ENCODE measurements at places on chromosomes 6 and 20.

GRCh38 chr6:71419217-71420094 lies 130.8 kb downstream of the OGFRL1 start:
- DNase-seq = no peak

DNA sequence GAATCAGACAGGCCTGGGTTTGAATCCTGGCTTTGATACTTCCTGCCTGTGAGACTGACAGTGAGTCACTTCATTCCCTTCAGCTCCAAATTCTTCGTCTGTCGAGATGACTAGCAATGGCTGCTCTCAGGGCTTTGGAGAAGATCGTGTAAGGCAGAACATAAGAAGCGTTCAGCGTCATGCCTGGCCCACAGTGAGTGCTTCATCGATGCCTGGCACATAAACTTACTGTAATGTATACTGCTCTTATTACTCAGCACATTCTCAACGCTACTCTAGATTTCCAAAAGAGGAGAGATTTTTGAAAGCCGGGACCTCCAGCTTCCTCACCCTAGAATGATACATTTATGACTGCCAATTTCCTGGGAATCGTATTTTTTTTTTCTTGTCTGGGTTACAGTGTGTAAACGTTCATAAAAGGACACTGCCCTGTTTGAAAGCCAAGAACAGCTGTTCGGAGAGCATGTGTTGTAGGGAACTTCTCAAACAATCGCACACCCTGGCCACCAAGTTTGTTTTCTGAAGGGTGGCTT lies 16.2 kb upstream of the BCAS1 start:
- no peak for DNase-seq

DNA sequence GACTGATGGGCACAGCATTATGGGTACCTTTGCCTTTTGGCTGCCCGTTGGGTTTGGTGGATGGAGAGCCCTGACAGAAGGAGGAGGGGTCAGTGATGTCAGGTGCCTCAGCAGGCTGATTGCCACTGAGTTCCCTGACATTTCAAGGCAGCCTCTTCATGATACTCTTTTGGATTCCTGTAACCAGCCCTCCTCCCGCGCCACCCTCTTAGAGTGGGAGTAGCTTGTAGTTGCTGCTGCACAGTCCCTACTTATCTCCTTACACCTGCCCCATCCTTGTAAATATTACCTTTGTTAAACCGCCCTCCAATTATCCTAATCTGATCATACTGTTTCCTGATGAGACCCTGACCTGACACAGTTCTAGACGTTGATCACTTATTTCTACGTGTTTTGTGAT lies 140.0 kb downstream of the CFAP61 start:
- no peak for DNase-seq

GRCh38 chr6:4189249-4189648 lies 53.9 kb upstream of the ECI2 start:
- no peak for DNase-seq

DNA sequence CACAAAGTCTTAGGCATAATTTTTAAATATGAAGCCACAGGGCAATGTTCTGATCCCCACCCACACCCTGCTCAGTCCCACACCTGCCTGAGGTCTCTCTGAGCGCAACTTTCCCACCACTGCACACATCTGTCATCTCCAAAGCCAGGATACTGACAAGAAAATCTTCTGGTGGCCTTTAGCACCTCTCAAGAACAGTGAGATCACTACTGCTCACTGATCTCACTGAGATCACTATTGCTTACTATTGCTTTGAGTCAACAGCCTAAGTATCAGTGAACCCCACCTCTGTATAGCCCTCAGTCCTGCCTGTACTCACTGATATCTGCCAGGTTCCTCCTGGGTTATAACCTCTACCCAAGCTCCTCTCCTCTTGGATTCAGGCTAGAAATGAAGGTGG lies 6.4 kb downstream of the TNFRSF21 start:
- DNase-seq = no peak

- DNase-seq = no peak
These were observed 165.0 kb upstream of the SULF2 start for GRCh38 chr20:47950124-47950912.

GRCh38 chr6:134315189-134315588 lies 2.7 kb downstream of the SGK1 start:
- DNase-seq = no peak

All from activated CD4-positive, alpha-beta T cell treated with anti-CD3 and anti-CD28 coated beads for 4 hours (primary cell).